NCI-H2029 treated with DMSO at 0.1 percent for 48 hours (cell line): ENCODE measurements at places on chromosomes 2 and 18.

DNA sequence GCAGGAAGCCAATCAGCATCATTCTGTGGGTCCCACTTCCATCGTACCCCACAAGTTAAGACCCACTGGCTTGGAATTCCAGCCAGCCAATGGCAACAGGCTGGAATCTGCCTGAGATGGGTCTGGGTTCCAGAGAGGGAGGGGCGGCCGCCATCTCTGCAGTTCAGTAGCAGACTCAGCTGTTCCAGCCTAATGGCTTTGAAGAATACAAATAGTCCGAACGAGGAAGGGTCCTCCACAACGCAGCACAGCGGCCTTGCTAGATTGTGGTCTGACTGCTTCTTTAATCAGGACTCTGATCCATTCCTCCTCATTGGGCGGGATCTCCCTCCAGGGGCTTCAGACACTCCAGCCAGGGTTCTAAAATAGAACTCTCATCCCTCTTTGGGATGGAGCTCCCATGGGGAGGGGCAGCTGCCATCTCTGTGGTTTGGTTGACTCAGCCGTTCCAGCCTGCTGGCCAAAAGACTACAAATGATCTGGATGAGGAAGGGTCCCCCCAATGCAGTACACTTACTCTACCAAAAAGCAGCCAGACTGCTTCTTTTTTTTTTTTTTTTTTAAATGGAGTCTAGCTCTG lies 42.7 kb upstream of the PAIP2B start:
- no peak for DNase-seq

DNA sequence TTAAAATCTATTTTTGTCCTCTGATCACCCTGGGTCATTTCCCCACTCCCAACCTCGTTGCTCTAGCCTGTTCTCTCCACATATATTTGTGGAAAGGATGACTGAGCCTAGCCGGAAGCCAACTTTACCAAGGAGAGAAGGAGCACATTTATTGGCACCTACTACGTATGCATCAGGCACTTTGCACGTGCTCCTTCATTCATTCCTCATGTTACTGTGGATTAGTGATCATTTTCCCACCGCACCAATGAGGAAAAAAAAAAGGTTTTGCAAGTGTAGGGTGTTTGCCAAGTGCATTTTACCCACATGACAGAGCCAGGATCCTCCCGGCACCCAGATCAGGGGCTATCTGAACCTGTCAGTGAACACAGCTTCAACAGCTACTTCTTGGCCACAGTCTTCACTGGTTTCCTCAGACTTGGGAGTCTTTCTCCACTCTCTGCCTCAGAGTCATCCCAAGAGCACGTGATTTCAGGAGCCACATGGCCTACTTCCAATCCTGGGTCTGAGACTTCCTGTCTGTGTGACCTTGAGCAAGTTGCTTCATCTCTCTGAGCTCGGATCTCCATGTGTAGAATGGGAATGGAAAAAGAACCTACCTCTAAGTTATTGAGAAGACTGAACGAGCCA lies 1.9 kb upstream of the C1QL2 start:
- no peak for DNase-seq

GRCh38 chr2:56337342-56337741 lies 153.6 kb downstream of the CCDC85A start:
- peak; percentile 77 for DNase-seq

DNA sequence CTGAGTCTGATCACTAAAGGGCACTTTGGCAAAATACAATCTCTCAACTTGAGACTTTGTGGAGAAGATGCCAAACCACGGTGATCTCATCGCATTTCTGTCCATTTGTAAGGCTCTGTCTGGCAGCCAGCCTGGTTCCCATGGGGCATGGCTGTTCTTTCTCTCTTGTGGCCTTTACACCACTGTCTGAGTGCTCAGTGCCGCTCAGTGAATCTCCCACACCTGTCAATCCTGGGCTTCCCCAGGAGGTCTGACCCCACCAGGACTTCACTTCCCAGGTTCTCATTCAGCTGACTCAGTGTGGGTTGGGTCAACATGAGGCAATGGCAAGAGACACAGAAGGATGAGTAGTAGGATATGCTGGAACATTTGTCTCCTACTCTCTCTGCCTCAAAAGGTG lies 96.8 kb upstream of the TRIB2 start:
- DNase-seq, result no peak

DNA sequence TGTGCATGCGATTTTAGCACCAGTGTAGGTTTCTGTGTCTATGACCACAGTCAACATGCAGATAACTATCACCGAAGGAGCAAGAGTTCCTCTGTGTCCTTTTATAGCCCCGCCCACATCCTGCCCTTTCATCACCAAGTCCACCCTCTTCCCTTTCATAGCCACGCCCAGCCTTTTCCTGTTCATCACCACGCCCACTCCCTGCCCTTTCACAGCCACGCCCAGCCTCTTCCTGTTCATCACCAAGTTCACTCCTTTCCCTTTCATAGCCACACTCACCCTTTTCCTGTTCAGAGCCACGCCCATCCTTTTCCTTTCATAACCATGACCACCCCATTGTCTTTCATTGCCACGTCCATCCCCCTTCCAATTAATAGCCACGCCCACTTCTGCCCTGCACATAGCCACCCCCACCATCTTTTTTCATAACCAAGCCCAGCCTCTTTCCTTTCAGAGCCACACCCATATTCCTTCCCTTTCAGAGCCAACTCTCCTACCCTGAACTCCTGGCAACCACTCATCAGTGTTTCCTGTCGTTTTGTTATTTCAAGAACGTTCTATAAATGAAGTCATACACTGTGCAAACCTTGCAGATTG lies 273.9 kb downstream of the MYT1L start:
- DNase-seq, result peak; percentile 29

GRCh38 chr2:143321994-143322393 lies 192.8 kb downstream of the ARHGAP15 start:
- DNase-seq, result no peak

DNA sequence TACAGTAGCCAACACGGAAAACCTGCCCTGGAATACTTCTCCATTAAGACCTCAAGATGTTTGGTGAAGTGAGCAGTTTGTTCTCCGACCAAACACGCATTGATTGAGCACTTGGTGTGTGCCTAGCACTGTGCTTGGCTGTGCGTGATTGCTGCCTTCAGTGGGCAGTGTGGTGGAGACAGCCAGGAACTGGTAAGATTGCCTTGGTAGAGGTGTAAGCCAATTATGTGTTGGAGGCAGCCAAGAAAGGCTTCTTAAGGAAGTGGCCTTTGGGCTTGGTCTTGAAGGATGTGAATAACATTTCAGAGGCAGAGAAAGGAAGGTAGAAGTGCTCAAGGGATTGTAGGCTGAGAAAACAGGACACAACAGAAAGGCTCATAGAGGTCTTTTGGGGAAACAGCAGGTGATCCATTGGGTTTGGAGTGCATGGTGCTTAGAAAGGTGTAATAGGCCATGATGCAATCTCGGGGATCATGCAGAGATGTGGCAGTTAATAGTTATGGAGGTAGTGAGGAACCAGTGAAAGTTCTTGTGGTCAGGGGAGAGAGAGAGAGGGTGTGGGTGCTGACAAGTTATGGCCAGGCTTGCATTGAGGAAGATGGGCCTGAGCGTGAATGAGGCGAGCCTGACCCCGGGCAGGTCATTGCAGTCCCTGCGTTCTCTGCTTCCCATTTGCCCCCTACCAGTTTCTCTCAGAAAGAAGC lies 6.3 kb downstream of the B3GNT2 start:
- DNase-seq, result no peak

GRCh38 chr2:177543007-177543760 lies 150.6 kb downstream of the AGPS start:
- no peak for DNase-seq

- no peak for DNase-seq
Measured at GRCh38 chr2:162092658-162093556, 18.9 kb upstream of the DPP4 start.

GRCh38 chr2:216404010-216404618 lies 8.2 kb upstream of the SMARCAL1 start:
- peak; percentile 22 for DNase-seq

GRCh38 chr2:99656994-99657393 lies 167.2 kb upstream of the REV1 start:
- no peak for DNase-seq

- no peak for DNase-seq
Measured at GRCh38 chr18:26804519-26804918, 61.0 kb downstream of the AQP4 start.

GRCh38 chr2:45992021-45992740 lies 305.0 kb upstream of the EPAS1 start:
- peak; percentile 86 for DNase-seq

DNA sequence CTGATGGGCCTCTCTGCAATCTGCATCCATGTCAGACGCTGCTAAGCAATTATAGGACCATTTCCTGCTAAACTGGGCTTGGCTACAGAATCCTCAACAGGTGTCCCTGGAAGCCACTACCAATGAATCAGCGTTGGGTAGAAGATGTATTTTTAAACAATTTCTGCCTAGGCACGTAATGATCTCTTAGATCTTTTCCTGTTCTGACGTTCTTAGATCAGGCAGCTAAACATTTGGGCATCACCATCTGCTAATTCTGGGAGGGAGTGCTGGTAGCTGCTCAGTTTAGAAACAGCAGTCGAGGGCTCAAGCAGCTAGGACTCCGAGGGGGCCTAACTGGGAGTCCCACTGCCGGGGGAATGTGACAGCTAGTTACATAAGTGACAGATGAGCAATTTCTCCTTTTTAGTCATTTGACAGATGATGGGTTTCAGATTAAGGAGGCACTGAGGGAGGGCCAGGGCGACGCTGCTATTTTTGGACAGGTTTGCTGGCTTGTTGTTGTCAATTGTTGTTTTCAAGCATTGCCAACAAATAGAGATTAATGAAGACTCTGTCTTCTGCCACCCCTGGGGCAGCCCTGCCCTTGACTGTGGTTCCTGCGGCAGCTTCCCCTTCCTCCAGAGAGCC lies 92.7 kb downstream of the MRO start:
- no peak for DNase-seq

DNA sequence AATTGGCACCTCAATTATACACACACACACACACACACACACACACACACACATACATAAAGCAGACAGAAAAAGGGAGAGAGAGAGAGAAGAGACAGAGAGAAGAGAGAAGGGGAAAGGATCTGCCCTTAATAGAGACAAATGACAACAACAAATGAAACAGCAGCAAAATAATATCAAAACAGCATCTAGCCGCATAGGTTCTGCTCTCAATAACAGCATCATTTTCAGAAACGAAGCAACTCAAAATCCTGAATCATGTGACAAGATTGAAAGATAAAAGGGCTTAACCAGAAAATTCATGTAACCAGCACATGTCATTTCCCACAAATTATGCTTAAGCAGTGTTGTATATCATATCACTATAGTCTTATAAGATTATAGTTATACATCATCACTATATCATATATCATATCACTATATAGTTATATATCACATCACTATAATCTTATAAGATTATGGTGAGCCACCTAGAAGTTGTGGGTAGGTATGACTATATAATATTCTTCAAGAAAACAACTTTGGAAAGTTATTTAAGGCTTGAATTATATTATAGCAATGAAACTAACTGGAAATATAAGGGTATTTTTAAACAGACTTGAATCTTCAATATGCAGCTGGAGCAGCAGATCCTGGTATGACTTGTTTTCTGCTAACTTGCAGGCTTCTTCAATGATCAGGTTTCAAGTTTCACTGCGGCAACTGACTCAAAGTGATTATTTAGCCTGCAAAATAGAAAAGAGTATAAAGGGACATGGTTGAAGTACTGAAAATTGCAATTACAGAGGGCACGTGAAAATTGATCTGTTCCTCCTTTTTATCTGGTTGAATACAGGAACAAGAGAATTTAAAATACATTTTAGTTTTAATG lies 16.1 kb upstream of the VPS54 start:
- no peak for DNase-seq

- no peak for DNase-seq
Measured at GRCh38 chr2:99445065-99445464, 44.8 kb downstream of the REV1 start.

- DNase-seq, result no peak
Measured at GRCh38 chr2:11444737-11445136, 21.2 kb downstream of the E2F6 start.

DNA sequence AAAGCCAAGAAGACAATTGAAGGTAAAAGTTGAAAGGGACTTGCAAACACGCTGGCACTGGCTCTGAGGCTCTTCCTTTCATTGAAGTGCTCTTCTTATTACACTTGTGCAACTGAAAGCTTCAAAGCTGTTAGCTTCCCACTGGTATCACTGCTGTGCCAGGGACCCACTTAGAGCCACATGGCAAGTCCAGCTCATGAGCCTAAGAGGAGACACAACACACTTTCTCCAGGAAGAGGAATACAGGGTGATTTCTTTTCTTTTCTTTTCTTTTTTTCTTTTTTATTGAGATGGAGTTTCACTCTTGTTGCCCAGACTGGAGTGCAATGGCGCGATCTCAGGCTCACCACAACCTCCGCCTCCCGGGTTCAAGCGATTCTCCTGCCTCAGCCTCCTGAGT lies 218.2 kb downstream of the ATAD2B start:
- DNase-seq, result no peak

DNA sequence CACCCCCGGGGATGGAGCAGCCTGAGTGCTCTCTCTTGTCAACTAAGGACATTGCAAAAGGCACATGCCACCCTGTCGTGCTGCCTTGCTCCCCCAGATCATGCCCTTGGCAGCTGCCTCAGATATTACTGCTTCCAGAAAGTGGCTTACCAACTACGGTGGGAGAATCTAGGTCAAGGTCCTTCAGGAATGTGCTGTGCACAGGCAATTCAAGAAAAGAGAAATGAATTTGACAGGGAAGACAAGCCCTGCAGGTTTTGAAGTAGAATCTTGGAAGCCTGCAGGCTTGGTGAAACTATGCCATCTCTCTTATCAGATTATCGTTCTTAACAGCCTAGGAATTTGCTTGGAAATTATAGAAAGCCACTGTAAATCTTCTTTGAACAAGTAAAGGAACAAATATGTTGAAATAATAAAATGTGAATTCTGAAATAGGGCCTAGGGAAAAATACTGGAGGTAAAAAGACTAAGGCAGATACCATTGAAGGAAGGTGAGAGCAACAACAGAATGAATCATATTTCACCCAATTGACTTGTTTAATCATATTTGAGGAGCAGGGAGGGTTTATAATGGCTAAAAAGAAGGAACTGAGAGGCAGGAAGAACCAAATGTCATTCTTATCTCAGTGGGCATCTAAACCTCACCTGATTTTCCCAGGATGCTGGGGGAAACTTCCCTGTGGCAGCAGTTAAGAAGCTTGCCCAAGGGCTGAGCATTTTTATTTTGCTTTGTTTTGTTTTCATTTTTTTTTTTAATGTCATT lies 94.0 kb upstream of the GLS start:
- DNase-seq, result no peak
